ENCODE measurements at places on chromosomes 1 and 21. TPM values are rescaled to one million over a fixed set of nuclear protein-coding genes. Genes with fewer than 3 reads are reported as not detected.

GRCh38 chr1:206512058-206512850 lies 4.9 kb downstream of the RASSF5 start:
- DNase-seq = no peak

DNA sequence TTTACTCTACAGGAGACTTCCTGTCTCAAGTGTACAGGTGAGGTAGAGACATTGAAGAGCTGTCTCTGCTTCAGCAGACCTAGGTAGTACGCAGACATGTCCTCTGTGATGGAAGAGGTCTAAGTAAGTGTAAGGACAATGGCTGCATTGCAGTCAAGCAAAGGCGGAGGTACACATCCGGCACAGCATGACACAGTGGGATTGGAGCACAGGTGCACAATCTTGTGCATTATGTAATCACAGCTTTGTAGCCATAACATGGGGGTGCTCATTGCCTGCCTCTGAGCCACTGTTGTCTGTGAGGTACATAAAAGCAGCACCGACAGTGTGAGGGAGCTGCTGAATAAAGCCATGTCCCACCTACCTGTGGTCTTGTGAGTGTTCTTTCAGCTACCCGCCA lies 66.4 kb upstream of the CCDC190 start:
- DNase-seq = no peak

- DNase-seq = peak; percentile 2
Measured at GRCh38 chr1:180571832-180572636, 13.3 kb downstream of the OVAAL start.

GRCh38 chr1:116502671-116503314 lies 68.0 kb downstream of the CD58 start:
- DNase-seq = no peak

DNA sequence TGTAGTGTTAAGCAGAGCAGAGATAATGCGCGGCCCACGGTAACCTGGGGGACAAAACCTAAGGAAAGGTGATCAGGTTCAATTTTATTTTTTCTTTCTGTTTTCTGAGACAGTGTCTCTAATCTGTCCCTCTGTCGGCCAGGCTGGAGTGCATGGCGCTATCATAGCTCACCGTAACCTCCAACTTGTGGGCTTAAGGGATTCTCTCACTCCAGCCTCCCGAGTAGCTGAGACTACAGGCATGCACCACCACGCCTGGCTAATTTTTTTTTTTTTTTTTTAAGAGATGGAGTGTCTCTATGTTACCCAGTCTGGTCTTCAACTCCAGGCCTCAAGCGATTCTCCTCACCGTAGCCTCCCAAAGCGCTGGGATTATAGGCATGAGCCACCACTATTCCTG lies 724 bp upstream of the ANKRD35 start:
- no peak for DNase-seq

GRCh38 chr1:51726051-51726450 lies 109.2 kb downstream of the OSBPL9 start:
- DNase-seq = no peak

DNA sequence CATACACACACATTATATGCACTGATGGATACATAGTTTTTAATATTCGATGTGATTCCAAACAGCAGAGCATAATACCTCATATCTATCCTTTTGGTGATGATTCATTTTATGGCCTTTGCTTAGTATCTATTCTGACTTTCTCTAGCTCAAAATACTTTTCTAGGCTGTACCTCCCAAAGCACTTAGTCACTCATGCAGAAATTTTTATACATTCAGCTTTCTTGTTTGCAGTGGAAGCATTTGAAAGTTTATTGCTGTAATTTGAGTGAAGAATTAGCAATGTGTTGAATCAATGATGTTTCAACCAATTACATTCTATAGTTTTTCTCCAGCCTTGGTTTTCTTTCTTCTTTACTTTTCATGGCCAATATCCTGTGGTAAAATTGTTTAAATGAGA lies 66.7 kb downstream of the LBR start:
- DNase-seq = no peak

GRCh38 chr1:3672231-3672970 lies 20.1 kb downstream of the TP73 start:
- no peak for DNase-seq

GRCh38 chr21:19508844-19509243 lies 1105.3 kb upstream of the TMPRSS15 start:
- DNase-seq = no peak

DNA sequence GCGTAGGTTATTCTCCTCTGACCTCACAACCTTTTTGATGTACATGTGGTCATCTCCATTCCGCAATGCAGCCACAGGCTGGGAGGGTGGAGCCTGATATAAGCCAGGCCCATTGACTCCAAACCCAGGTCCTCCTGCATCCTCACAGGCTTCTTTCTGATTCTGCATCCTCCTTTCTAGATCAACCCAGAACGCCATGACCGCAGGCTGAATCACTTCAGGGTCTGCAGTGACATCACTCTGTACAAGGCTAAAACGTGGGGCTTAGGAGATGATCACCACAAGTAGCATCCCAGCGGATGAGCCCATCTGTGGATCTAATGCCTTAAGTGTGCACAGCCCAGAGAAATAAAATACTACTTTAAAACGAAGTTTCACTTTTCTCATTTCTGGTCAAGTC lies 16.1 kb downstream of the EBNA1BP2 start:
- no peak for DNase-seq

DNA sequence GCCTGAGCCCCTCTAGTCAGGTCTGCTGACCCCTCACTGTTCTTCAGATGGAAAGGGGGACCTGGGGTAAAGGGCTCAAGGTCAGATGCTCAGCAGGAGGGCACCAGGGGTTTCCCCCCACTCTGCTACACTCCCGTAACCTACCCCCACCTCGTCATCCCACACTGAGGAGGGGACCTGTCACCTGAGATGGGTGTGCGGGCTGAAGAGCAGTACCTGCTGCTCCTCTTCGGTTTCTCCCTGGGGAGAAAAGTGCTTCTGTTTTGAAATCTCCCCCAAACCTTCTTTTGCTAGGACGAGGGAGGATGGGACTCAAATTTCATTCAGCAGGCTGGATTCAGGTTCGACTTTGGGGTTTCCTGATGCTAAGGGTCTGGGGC lies 65.2 kb downstream of the SYT2 start:
- DNase-seq = no peak

DNA sequence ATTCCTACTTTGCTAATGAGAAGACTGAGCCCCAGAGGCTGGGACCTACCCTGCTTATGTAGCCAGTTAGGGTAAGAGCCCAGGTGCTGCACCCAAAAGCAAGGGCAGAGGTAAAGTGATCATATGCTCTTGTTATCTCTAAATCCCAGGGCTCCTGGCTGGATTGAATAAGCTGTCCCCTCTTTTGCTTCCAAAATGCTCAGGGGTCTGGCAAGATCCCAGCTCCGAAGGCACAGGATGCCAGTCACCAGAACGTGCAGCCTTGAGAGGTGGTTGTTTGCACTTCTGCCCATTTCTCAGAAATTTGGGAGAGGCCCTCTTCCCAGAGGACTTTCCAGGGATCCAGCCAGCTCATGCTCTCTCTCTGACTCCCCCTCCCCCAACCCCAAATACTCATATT lies 142.4 kb upstream of the TMEM51 start:
- DNase-seq = no peak

DNA sequence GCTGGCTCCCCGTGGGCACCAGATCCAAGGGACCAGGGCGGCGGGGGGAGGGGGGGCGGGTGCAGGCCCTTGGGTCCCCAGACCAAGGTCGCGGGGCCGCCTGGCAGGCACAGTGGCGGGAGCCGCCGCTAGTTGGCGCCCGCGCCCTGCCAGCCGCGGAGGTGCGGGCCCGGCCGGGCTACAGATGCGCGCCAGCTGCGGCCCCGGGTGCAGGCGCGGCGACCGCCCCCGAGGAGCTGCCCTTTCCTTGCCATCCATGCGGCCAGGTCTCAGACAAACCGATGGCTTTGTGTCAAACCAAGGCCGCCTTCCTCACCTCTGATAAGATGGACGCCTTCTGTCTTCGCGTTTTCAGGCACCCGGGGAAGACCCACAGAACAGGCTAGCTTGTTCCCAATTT lies 2.2 kb upstream of the RUNX3 start:
- peak; percentile 21 for DNase-seq

DNA sequence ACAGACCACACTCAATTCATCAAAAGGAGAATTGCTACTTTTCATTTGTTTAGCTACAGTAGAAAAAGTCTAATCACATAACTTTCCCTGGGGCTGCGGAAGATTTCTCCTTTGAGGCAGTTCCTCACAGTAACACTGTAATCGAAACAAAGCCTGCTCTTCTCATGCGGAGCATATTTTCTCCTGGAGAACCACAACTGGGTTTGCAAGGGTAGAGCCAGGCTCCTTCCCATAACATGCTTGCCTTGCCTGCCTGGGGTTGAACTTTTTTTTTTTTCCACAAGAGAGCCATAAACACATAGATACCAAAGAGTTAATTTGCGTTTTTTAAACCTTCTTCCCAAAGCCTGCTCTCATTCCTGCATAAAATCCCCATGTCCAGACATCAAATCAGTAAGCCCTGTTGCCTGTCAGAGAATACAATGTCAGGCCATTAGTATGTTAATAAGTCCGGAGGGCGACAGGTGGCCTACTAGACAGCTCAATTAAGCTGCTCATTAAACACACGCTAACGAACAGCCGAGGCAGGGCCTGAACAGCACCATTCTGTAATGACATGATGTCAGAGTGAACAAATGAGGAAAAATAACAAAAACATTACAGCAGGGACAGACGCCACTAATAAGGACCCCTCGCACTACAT lies 107.1 kb upstream of the OLIG2 start:
- no peak for DNase-seq

GRCh38 chr1:105260001-105260400 lies 1510.3 kb downstream of the AMY1C start:
- no peak for DNase-seq

GRCh38 chr1:207565546-207566468 lies 69.8 kb downstream of the CR1 start:
- peak; percentile 34 for DNase-seq

DNA sequence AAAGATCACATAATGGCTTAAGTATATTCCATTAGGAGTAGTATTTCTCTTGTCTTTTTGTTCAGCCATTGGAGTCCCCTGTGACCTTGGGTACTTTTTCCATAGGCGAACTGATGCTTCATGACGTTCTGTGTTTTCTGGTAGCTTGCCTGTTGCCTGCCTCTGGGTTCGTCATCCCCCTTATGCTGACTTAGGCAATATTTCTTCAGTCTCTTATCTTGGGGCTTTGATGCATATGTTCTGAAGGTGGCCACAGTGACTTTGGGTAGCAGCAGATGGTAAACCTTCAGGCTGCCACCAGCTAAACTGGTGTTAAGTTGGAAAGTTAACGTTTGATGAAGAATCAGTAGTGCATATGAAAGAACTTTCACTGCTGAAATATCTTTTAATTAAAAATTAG lies 170.2 kb downstream of the RPS6KC1 start:
- no peak for DNase-seq

DNA sequence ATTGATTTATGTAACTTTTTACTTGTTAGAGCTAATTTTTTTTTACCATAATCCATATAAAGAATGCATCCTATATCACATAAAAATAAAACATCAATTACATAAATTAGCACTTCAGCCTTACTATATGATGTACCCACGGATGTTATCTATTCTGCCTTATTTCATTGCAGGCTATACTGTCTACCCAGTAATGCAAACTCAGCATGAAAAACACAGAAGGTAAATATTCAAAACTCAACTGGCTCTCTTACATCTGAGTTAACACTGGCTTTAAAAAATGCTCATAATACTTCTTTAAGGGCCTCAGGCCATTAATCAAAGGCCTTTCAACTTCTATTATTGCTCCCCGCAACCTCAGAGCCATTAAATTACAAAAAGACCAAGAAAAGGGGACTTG lies 65.8 kb downstream of the AHCTF1 start:
- no peak for DNase-seq

GRCh38 chr1:101165954-101166353 lies 70.9 kb upstream of the S1PR1 start:
- no peak for DNase-seq

Gene CD1D
- total RNA-seq = not detected

Gene ZFP69B
- total RNA-seq = 0.27 TPM

Gene USH2A
- total RNA-seq = not detected

Gene FNBP1L
- total RNA-seq = 26.1 TPM

Gene RPE65
- not detected for total RNA-seq

Gene S100A16
- 196 TPM for total RNA-seq

Gene MAP1LC3C
- total RNA-seq = not detected

Gene TLCD4
- total RNA-seq = 12.1 TPM

Gene SH3BGR
- total RNA-seq = 4.8 TPM

Gene RIT1
- 10.2 TPM for total RNA-seq

Gene FBLIM1
- 6.0 TPM for total RNA-seq

Gene C1orf94
- not detected for total RNA-seq

Gene C1QC
- total RNA-seq = 0.59 TPM

Gene TTC22
- 1.8 TPM for total RNA-seq
